ENCODE measurements at places on chromosomes 2 and 18. TPM values are rescaled to one million over a fixed set of nuclear protein-coding genes. Genes with fewer than 3 reads are reported as not detected.

GRCh38 chr2:38427054-38427453, 50.0 kb upstream of the ATL2 start:
- no peak for DNase-seq

The RAB27B gene
- total RNA-seq: not detected

DNA sequence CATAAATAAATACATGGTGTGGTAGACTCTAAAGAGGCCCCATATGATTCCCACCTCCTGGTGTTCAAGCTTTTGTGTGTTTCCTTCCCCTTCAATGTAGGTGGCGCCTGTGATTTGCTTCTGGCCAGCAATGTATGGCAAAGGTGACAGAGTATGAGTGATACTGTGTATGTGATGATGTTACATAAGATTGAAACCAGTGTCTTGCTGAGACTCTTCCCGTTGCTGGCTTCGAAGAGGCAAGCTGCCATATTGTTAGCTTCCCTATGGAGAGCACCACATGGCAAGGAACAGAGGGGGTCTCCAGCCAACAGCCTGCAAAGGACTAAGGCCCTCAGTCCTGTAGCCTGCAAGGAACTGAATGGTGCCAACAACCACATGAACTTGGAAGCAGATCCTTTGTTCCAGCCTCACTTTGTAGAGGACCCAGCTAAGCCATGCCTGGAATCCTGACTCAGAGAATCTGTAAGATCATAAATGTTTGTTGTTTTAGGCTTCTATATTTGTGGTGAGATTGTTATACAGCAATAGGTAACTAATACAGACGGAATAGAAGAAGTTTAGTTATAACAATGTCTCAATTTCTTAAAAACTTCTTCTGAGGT, 1.7 kb upstream of the SMAD4 start:
- DNase-seq: peak; percentile 35

The EIF2AK3 gene
- 14.9 TPM for total RNA-seq

DNA sequence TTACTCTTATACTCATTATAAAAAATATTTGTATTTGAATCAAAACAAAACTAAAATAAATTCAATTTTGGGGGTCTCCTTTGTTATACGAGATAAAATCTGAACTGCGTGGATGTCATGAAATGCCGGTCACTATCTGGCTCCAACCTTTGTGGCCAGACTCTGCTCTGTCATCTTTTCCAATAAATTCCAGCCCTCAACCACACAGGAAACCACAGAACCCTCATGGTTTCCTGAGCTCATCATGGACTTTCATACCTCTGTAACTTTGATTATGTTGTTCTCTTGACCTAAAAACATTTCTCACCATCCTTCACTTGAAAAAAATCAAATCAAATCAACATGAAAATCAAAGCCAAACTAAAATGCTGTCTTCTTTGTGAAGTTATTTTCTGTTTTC, 724.7 kb downstream of the METTL4 start:
- no peak for DNase-seq

The CASP10 gene
- total RNA-seq: 18.3 TPM

The C1QL2 gene
- not detected for total RNA-seq

GRCh38 chr2:30436859-30437435, 10.1 kb upstream of the LCLAT1 start:
- DNase-seq: peak; percentile 26

Data from activated CD8-positive, alpha-beta T cell treated with anti-CD3 and anti-CD28 coated beads for 36 hours (primary cell).